ENCODE measurements at places on chromosomes 7 and 10.

GRCh38 chr7:7857143-7857583 is 111.4 kb upstream of the GLCCI1 start:
- DNase-seq: no peak

GRCh38 chr7:105792488-105793370 is 83.7 kb downstream of the ATXN7L1 start:
- no peak for DNase-seq

GRCh38 chr10:86343761-86344160 is 22.8 kb downstream of the GRID1 start:
- no peak for DNase-seq

- no peak for DNase-seq
Observed at GRCh38 chr7:31465285-31465684, 48.6 kb upstream of the ITPRID1 start.

DNA sequence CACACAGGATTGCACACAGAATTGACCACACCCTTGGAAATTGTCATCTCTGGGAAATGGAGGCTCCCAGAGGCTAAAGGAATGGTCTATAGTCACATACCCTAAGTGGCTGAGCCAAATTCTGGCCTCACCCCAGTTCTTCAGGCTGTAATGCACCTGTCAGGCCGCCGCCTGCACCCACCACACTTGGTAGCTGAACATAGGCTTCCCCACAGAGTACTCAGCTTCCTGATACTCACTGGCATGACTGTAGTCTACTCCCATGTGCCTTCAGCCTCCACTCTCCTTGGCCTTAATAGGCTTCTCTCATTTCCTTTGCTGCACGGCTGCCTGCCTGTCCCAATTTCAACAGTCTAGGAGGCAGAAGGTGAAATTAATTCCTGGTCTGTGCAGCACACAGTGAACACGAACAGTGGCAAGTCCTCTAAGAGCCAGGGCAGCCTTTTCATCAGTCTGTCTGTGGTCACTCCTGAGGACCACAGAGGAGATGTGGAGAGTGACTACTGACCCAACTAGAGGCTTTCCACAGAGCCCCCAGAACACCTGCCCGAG is 42.5 kb downstream of the NUDCD3 start:
- DNase-seq: no peak

DNA sequence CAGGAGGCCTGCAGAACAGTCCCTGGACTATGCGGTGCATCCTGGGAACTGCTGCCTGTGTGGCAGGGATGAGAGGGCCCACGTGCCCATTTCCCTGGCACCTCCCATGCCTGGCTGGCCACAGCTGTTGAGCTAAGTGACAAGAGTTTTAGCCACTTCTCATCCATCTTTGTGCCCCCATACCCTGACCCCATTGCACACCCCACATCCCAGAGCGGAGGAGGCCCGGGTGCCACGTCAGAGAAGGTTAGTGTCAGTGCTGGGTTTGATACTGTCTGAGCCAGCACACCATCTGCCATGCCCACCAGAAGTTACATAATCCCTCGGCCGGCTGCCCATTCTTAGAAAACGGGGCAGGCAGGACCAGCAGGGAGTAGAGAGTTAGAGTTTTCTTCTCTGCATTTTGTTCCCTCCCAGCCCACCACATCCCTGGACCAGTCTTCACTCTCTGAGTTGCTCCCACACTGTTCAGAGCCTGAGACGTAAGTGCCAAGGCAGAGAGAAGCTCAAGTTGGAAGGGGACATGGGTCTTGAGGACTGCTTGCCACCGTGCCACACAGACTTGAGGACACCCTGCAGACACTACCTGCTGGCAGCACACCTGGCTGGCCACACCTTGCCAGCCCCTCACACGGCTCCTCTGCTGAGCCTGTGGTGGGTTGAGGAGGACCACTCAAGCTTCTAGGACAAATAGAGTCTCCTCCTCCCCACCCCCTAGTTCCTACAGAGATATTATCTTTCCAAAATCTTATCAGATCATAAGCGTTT is 13.1 kb downstream of the UNC5B start:
- no peak for DNase-seq

DNA sequence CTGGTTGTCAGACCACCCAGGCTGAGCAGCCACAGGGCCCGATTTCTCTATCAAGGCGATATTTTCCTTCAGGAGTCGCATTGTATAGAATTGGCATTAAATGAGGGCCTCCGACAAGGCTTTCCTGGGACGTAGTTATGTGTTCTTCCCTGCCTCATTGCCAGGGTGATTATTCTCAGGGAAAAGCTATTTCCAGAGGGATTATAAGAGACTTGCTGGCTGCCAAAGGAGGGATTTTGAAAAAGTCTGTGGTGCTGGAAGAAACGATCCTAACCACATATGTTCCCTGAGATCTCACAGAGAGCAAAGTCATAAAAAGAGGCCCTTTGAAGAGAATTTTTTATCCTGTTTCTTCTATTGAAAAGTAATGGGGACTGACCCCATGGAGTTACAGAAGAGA is 27.7 kb upstream of the SDHAF3 start:
- DNase-seq: no peak

DNA sequence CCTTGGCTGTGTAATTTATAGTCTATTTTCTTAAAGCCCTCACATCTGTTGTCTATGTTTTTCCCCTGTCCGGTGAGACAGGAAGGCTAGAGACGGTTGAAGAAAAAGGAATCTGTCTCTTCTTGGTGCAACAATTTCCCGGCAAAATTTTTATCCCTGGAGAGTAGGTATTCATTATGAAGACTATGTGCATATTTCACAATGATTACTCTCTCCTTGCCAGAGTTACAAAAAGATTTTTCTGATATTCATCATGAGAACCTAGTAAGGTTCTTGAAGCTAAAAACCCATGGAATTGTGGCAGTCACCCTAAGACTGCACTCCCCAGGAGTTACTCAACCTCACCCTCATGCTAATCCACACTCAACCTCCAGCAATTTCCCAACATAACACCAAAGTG is 55.0 kb upstream of the GHITM start:
- no peak for DNase-seq

DNA sequence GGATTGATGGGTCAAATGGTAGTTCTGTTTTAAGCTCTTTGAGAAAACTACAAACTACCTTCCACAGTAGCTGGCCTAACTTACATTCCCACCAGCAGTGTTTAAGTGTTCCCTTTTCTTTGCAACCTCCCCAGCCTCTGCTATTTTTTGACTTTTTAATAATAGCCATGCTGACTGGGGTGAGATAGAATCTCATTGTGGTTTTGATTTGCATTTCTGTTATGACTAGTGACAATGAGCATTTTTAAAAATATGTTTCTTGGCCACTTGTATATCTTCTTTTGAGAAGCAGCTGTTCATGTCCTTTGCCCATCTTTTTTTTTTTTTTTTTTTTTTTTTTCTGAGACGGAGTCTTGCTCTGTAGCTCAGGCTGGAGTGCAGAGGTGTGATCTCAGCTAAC is 155.2 kb upstream of the BMPER start:
- DNase-seq: no peak

GRCh38 chr10:127690176-127690835 is 46.7 kb upstream of the FOXI2 start:
- no peak for DNase-seq

DNA sequence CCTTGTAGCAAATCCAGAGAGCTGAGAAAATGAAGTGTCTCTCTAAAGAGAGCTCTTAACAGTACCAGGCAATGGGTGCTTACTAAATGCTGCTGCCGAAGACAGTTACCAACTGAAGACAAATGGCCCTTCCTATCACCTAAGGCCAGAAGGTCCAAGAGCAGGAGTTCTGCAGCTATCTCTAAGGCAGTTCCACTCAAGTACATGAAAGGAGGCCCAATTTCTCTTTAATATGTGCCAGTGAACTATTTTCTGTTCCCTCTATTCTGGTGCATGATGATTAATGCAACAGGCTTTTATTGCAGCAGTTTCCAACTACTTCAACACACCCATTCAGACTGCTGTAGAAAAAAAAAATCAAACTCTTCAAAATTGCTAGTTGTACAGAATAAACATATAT is 122.5 kb downstream of the SLC25A13 start:
- no peak for DNase-seq

GRCh38 chr7:79610748-79611304 is 157.4 kb upstream of the MAGI2 start:
- DNase-seq: no peak

- DNase-seq: no peak
Observed at GRCh38 chr10:7513936-7514335, 103.1 kb upstream of the SFMBT2 start.

DNA sequence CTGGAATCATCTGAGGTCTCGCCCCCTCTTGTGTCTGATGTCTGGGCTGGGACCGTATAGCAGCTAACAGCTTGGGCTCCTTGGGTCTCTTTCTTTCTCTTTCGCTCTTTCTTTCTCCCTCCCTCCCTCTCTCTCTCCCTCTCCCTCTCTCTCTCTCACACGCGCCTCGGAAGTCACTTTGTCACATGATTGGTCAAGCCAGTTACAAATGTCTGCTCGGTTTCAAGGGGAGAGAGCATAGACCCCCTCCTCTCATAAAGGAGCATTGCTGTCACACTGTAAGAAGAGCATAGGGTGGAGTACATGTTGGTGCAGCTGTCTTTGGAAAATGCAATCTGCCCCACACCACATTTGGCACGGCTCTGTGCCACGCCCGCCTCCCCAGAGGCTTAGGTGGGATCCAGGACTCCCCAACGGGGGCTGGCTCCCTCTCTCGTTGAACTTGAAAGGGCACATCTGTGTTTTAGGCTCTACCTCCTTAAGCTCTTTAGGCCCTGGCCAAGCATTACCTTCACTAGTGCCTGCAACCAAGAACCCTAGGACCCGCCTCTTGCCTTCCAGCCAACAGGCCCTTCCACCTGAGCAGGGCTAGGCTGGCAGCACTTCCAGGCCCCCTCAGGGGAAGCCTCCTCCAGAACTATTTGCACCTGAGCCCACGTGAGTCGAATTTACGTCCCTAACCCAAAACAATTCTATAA is 61.9 kb upstream of the CACUL1 start:
- DNase-seq: no peak

All from D721Med (cell line).